Progenitor cell of endocrine pancreas (in vitro differentiated cells): ENCODE measurements at places on chromosomes 3 and 15.

- H3K4me1 ChIP-seq = peaks cover 1% of the 10 kb centered on the region
- H3K4me3 ChIP-seq = no peak overlapping the region
- peaks cover 2% of the 10 kb centered on the region for H3K36me3 ChIP-seq
- no peak for DNase-seq
These were observed 862.5 kb downstream of the CADM2 start for GRCh38 chr3:85821130-85821756.

DNA sequence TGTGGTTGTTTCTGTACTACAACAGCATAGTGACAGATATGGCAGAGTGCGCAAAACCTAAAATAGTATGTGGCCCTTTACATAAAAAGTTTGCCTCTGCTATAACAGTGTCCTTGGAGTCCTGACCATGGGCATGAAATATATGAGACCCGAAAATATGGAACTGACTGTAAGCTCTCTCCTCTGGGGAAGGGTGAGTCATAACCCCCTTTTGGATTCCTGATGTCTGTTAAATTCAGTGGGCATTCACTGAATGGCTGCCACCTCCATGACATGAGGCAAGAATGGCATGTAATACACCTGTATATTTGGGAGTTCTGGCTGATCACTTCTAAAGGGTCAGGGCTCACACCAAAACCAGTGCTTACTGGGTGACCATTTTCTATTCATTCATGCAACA is 6.1 kb downstream of the TBC1D2B start:
- peaks cover 9% of the 10 kb centered on the region for H3K27me3 ChIP-seq
- peaks cover 12% of the 10 kb centered on the region for H3K4me1 ChIP-seq
- H3K27ac ChIP-seq = no peak overlapping the region
- no peak for DNase-seq
- H3K4me3 ChIP-seq = no peak overlapping the region

GRCh38 chr15:69735121-69735520 is 282.5 kb downstream of the RPLP1 start:
- peaks cover 67% of the 10 kb centered on the region for H3K27me3 ChIP-seq
- no peak for DNase-seq
- peak overlapping the region; percentile 23 for H3K27ac ChIP-seq
- no peak overlapping the region for H3K4me3 ChIP-seq
- H3K4me1 ChIP-seq = peaks cover 25% of the 10 kb centered on the region
- H3K36me3 ChIP-seq = no peaks in the 10 kb centered on the region

DNA sequence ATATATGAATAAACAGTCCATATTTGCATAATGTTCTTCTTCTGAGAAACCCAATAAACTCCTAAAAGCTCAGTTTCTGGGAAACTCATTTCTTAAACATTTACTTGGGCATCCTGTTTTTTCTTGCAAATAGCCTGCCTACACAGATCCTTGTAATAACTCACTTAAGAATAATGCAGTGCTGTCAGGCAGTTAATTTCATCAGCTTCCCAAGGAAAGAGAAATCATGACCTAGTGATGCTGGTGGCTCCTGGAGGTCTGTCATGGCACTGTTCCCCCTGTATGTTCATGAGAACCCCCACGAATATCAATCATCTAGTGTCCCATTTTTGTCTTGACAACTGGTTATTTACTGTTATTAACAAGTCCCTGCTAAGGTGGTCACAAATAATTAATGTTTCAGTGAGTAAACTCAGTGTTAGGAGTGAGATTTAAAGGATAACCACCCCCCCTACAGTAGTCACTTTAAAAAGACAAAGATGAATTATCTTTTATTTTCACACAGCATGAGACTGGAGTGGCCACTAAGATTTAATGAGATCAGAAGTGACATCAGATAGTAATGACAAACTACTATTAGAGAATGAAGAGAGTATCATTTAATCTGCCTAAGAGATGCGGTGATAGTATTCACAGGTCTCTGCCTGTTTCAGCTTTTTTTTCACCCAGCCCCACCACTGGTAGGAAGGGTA is 279.5 kb upstream of the NECTIN3 start:
- DNase-seq = no peak
- no peak overlapping the region for H3K4me3 ChIP-seq
- H3K27me3 ChIP-seq = no peaks in the 10 kb centered on the region
- H3K27ac ChIP-seq = no peak overlapping the region

GRCh38 chr15:94352636-94353487 is 121.5 kb downstream of the MCTP2 start:
- H3K27me3 ChIP-seq = no peaks in the 10 kb centered on the region
- no peak overlapping the region for H3K27ac ChIP-seq
- DNase-seq = no peak
- H3K4me1 ChIP-seq = no peaks in the 10 kb centered on the region
- H3K4me3 ChIP-seq = no peak overlapping the region

GRCh38 chr15:25335279-25335678 is 103.5 kb downstream of the UBE3A start:
- H3K4me1 ChIP-seq = peaks cover 4% of the 10 kb centered on the region
- no peak overlapping the region for H3K4me3 ChIP-seq
- peaks cover 58% of the 10 kb centered on the region for H3K36me3 ChIP-seq
- H3K27ac ChIP-seq = no peak overlapping the region
- no peak for DNase-seq
- no peaks in the 10 kb centered on the region for H3K27me3 ChIP-seq

DNA sequence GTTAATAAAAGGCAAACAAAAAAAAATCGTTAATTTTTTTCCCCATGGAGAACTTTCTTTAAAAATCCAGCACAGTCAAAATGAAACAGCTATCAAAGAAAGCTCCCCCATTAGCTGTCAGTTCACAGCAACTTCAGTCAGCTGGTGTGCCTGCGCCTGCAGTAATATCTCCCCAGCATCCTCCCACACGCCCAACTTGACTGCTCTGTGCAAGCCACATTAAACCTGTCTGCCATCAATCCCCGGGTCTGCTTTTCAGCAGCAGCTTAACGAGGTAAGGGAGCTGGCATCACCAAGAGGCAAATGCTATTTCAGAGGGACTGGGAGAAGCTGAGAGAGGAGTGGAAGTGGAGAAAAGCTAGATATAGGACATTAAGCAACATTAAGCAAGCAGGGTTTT is 337.5 kb downstream of the GAP43 start:
- no peak for DNase-seq
- H3K4me3 ChIP-seq = no peak overlapping the region
- no peaks in the 10 kb centered on the region for H3K36me3 ChIP-seq
- H3K4me1 ChIP-seq = no peaks in the 10 kb centered on the region
- no peaks in the 10 kb centered on the region for H3K27me3 ChIP-seq
- H3K27ac ChIP-seq = no peak overlapping the region

GRCh38 chr3:147269907-147270306 is 136.4 kb downstream of the ZIC4 start:
- H3K36me3 ChIP-seq = no peaks in the 10 kb centered on the region
- DNase-seq = no peak
- no peaks in the 10 kb centered on the region for H3K27me3 ChIP-seq
- H3K4me3 ChIP-seq = no peak overlapping the region
- H3K27ac ChIP-seq = no peak overlapping the region

DNA sequence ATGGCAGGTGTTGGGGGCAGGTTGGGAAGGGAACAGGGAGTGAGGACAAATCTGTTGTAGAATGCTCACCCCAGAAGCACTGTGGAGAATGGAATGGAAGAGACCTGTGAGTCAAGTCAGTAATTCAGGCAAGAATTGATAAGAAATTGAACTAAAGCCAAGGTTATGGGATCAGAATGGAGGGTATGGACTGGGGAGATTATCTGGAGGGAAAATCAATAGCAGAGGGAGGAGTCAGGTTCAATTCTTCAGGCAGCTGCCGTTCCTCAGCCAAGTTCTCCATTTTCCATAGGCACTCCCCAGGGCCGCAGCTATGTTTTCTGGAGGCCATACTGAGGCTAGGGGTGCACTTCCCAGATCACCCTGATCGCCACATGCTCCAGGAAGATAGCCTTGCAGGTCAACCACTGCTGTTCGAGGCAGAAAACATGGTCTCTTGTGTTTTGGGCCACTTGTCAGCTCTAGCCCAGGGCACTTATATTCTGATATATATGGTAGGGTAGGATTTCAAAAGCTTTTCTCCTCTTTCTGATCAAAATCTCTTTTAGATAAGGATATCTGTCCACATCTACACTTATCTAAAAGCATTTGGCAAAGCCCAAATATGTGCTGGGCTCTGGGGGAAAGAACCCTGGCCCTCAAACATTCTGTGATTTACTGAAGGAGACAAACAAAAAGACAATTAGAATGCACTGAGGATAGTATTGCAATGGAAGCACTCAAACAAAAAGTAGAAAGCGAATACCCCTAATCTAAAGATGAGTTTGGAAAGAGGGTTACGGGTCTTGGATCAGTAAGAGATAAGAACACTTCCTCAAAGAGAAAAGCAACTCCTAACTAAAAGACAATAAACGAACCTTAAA is 92.3 kb downstream of the TMEM212 start:
- H3K27me3 ChIP-seq = peaks cover 4% of the 10 kb centered on the region
- no peak for DNase-seq
- H3K4me1 ChIP-seq = peaks cover 23% of the 10 kb centered on the region
- H3K4me3 ChIP-seq = no peak overlapping the region

GRCh38 chr3:192302721-192303120 is 424.6 kb downstream of the FGF12 start:
- no peak for DNase-seq
- no peak overlapping the region for H3K4me3 ChIP-seq
- peaks cover 8% of the 10 kb centered on the region for H3K27me3 ChIP-seq
- peaks cover 1% of the 10 kb centered on the region for H3K36me3 ChIP-seq
- H3K4me1 ChIP-seq = peaks cover 2% of the 10 kb centered on the region

- H3K4me3 ChIP-seq = no peak overlapping the region
- no peaks in the 10 kb centered on the region for H3K4me1 ChIP-seq
- no peak for DNase-seq
- no peaks in the 10 kb centered on the region for H3K27me3 ChIP-seq
- H3K36me3 ChIP-seq = no peaks in the 10 kb centered on the region
These were observed 132.5 kb downstream of the MYRIP start for GRCh38 chr3:39941931-39942330.

- H3K4me1 ChIP-seq = no peaks in the 10 kb centered on the region
- H3K27me3 ChIP-seq = no peaks in the 10 kb centered on the region
- H3K27ac ChIP-seq = no peak overlapping the region
- H3K36me3 ChIP-seq = peaks cover 13% of the 10 kb centered on the region
- no peak for DNase-seq
These were observed 36.5 kb downstream of the PLXNA1 start for GRCh38 chr3:127019449-127019848.

DNA sequence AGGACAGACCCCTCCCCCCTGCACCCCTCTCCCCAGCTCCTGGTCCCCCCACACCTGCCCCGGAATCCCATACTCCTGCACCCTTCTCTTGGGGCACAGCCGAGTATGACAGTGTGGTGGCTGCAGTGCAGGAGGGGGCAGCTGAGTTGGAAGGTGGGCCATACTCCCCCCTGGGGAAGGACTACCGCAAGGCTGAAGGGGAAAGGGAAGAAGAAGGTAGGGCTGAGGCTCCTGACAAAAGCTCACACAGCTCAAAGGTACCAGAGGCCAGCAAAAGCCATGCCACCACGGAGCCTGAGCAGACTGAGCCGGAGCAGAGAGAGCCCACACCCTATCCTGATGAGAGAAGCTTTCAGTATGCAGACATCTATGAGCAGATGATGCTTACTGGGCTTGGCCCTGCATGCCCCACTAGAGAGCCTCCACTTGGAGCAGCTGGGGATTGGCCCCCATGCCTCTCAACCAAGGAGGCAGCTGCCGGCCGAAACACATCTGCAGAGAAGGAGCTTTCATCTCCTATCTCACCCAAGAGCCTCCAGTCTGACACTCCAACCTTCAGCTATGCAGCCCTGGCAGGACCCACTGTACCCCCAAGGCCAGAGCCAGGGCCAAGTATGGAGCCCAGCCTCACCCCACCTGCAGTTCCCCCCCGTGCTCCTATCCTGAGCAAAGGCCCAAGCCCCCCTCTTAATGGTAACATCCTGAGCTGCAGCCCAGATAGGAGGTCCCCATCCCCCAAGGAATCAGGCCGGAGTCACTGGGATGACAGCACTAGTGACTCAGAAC is 9.8 kb downstream of the MAP1A start:
- peaks cover 3% of the 10 kb centered on the region for H3K36me3 ChIP-seq
- H3K4me3 ChIP-seq = no peak overlapping the region
- DNase-seq = no peak
- H3K27ac ChIP-seq = no peak overlapping the region
- H3K4me1 ChIP-seq = no peaks in the 10 kb centered on the region

- peaks cover 2% of the 10 kb centered on the region for H3K4me1 ChIP-seq
- no peak overlapping the region for H3K27ac ChIP-seq
These were observed 730.2 kb downstream of the TUSC7 start for GRCh38 chr3:117439812-117440211.

GRCh38 chr3:5149306-5149880 is 27.3 kb downstream of the ARL8B start:
- no peak for DNase-seq
- peaks cover 34% of the 10 kb centered on the region for H3K36me3 ChIP-seq
- no peaks in the 10 kb centered on the region for H3K27me3 ChIP-seq
- H3K27ac ChIP-seq = peak overlapping the region; percentile 67

DNA sequence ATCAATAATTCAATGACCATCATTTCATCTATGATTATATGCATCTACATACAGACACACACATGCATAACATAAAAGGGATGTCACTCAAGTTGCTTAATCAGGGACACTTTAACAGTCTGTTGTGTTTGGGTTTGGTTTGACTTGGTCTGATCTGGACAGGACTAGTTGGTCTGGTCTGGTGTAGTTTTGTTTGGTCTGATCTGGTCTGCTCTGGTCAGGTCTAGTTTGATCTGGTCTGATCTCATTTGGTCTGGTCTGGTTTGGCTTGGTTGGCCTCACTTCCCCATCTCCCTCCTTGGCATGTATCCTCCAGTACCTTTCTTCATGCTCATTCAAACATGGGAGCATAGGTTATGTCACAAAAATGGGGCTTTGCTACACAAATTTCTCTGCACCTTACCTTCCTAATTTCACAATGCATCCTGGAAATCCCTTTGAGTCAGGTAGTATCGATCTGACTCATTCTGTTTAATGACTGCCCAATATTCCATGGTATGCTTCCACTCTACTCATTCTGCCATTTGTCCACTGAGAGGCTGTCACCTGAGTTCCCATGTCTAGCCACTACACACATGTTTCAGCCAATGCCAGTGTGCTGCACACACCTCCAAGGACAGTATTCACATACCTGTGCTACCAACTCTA is 73.0 kb upstream of the TPM1 start:
- no peaks in the 10 kb centered on the region for H3K4me1 ChIP-seq
- no peak overlapping the region for H3K27ac ChIP-seq
- peaks cover 17% of the 10 kb centered on the region for H3K27me3 ChIP-seq
- DNase-seq = no peak
- no peak overlapping the region for H3K4me3 ChIP-seq

- no peak for DNase-seq
- peaks cover 8% of the 10 kb centered on the region for H3K27me3 ChIP-seq
- H3K4me3 ChIP-seq = no peak overlapping the region
These were observed 186.4 kb upstream of the SLC24A5 start for GRCh38 chr15:47934342-47934741.

- no peaks in the 10 kb centered on the region for H3K36me3 ChIP-seq
- no peak overlapping the region for H3K27ac ChIP-seq
- peaks cover 15% of the 10 kb centered on the region for H3K27me3 ChIP-seq
These were observed 165.2 kb upstream of the TPM1 start for GRCh38 chr15:62877276-62877857.

DNA sequence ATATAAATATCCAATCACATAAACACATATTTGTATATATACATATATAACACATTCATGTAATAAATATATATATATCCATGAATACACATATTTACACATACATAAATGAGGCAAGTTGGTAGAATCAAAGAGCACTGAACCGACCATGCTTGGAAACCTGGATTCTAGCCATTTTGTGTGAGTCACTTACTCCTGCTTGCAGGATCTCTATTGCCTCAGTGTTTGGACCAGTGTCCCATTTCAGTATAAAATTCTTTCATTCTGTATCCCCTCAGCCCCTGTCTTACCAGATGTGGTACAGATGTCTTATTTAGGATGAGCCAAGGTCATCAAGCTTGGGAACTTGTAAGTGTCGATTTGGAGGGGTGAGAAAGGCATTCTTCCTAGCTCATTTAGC is 391.4 kb upstream of the FRG2C start:
- no peak overlapping the region for H3K27ac ChIP-seq
- no peaks in the 10 kb centered on the region for H3K4me1 ChIP-seq
- DNase-seq = no peak
- no peaks in the 10 kb centered on the region for H3K36me3 ChIP-seq
